ENCODE measurements at places on chromosomes 13 and 19.
A peak's percentile ranks its signal among the peaks of the same experiment; 100 is the strongest.

DNA sequence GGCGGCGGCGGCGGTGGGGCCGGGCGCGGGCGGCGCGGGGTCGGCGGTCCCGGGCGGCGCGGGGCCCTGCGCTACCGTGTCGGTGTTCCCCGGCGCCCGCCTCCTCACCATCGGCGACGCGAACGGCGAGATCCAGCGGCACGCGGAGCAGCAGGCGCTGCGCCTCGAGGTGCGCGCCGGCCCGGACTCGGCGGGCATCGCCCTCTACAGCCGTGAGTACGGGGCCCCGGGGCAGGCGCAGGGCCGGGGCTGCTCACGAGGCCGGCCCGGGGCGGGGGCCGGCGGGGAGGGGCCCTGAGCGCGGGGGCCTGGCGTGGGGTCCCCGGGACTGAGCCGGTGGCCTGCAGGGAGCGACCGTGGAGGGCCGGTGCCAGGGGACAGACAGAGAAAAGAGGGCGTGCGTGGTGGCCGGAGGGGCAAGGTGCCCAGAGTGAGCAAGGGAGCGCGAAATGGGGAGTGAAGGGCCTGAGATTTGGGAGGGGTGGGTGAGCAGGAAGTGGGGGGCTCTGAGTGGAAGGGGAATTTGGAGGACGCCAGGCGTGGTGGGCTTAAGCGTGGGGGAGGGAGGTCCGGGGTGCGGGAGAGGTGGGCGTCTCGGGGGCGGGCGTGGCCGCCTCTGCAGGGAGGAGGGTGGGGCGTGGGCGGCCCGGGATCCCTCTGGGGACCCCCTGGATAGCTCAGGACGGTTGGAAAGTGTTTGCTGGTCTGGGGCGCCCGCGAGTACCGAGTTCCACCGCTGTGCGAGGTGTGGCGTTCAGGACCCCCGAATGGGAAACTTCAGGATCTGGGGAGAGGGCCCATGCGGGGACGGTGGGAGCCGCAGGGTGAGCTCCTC, 575 bp downstream of the CARM1 start:
- peak; percentile 75 for DNase-seq

- no peak for DNase-seq
Observed at GRCh38 chr19:52658595-52658994, 20.4 kb upstream of the ZNF83 start.

DNA sequence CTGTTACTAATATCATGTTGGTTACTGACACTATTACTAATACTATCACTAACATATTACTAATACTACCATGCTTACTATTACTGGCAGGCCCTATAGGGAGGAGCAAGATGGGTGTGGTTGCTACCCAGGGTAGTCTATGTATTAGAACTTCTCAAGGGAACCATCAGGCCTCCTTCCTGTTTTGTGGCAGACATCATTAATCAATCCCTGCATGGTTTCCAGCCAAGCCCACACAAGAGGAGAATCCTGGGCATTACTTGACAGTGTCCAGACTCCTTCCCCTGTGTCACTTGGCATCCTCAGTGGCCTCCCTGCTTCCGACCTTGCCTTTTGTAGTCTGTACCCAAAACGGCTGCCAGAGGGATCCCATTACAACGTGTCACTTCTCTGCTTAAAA, 8.9 kb downstream of the HAS1 start:
- no peak for DNase-seq

DNA sequence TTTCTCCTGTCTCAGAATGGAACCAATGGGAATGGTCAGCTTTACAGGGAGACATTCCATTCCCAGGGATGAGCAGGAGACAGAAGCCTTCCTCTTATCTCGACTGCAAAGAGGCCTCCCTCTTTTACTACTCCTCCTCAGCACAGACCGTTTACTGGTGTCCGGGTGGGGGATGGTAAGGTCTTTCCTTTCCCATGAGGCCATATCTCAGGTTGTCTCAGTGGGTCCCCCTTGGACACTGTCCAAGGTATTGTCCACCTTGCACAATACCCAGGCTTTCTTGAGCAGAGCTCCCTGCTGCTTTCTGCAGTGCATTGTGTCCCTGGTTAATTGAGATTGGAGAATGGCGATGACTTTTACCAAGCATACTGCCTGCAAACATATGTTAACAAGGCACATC, 7.5 kb upstream of the ZNF808 start:
- DNase-seq: no peak

DNA sequence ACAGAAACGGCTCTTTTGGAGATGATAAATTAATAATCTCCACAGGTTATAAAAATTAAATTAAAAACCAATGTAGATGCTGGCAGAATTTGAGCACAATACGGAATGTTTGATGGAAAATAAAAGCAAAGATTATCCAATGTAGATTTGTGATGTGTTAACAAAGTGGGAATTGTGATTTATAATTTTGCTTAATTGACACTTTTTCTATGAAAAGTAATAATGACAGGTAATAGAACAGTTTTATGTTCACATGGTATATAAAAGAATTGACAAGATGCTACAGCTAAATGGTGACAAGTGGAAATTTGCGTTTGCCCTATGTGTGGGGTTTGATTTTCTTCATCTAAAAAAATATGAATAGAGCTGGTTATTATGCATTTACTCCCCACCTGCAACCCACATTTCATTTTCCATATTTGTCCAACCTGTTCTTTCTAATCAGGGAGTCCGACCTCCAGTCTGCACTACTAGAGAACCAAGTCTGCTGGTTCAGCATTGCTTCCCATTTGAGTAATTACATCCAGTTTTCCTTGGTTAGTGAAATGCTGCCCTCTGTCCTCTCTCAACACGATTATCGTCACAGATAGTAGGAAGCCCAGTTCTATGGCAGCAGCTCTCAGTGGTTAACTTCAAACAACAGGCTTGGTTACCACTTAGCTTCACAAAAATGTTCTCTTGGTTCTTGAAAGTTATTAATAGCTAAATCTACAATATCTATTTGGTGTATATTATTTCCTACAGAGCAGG, 61.4 kb upstream of the SLITRK1 start:
- no peak for DNase-seq

DNA sequence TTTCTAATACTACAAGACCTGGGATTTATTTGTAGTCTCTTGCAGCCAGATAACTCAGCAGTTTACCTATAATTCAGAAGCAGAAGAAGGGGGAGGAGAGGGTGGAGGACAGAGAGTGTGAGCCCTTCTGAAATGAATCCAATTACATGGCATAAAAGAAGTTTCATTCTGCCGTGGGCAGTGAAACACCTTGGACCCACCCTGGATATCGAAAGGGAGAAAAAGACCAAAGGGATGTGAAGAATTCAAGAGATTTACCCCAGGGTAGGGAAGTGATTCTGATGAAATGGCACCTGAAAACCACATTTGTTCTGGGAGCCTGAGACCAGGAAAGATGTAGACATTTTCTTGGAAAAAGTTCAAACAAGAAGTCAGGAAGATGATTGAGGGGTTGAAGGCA, 140.9 kb downstream of the NDFIP2 start:
- no peak for DNase-seq

- peak; percentile 73 for DNase-seq
Observed at GRCh38 chr13:74132776-74133656, 1.2 kb downstream of the KLF12 start.

GRCh38 chr19:39970425-39970674, 615 bp upstream of the PSMC4 start:
- no peak for DNase-seq

DNA sequence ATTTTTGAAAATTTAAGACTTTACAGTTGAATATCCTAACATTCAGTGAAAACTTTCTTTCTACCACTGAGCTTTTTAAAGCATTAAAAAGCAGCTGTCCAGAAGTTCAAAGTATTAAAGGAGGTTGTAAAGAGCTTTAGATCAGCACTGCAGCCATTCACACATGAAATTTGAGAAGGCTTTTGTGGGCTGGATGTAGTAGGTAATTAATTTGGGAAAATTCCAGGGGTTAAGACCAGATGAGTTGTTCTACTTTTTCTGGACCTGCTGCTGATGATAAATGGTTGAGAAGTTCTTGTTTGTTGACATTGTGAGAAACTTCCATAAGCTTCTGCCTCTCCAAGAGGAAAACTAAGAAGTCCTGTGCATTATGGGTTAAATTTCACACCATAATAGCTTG, 1779.6 kb upstream of the PRR20A start:
- DNase-seq: no peak

- DNase-seq: no peak
Observed at GRCh38 chr13:87426742-87427141, 244.4 kb upstream of the SLITRK5 start.

DNA sequence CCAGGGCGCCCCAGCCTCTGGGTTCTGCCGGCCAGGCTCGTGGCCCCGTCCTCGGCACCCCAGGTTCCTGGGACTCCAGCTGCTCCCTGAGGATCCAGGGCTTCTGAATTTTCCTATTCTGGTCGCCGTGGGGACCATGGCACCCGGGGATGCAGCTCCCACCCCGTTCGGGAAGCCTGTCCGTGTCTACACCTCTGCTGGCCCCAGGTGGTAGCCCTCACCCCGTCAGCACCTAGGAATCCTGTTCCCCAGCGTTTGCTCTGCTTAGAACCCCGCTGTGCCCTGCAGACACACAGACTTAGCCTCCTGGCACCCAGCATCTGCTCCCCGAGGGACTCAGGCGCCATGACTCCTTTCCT, 960 bp downstream of the PPFIA3 start:
- DNase-seq: peak; percentile 21

- no peak for DNase-seq
Observed at GRCh38 chr13:72383646-72384045, 343.8 kb downstream of the MZT1 start.

DNA sequence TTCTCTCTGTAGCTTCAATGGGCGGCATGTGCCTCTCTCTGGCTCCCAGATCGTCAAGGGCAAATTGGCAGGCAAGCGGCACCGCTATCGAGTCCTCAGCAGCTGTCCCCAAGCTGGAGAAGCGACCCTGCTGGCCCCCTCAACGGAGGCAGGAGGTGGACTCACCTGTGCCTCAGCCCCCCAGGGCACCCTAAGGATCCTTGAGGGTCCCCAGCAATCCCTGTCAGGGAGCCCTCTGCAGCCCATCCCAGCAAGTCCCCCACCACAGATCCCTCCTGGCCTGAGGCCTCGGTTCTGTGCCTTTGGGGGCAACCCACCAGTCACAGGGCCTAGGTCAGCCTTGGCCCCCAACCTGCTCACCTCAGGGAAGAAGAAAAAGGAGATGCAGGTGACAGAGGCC, 1.7 kb downstream of the POLR1G start:
- DNase-seq: no peak

GRCh38 chr13:25692099-25692498, 320.3 kb downstream of the ATP8A2 start:
- DNase-seq: peak; percentile 71

GRCh38 chr19:482186-483041, 13.9 kb upstream of the MADCAM1 start:
- DNase-seq: no peak

- no peak for DNase-seq
Observed at GRCh38 chr19:14678199-14678598, 3.6 kb upstream of the ADGRE3 start.

DNA sequence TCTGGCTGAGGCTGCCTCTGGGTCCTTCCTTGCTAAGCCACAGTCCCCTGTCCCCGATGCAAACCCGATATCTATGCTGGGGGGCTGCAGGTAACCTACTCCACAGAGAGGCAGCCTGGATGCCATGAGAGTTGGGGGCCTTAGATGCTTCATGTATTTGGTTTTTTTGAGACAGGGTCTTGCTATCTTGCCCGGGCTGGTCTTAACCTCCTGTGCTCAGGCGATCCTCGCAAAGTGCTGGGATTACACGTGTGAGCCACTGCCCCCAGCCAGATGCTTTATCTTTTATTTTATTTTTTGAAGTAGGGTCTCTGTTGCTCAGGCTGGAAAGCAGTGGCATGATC, 1.5 kb downstream of the ATCAY start:
- no peak for DNase-seq

- DNase-seq: no peak
Observed at GRCh38 chr13:99464441-99464949, 36.8 kb upstream of the TM9SF2 start.

GRCh38 chr13:65454403-65454802, 1775.7 kb downstream of the PCDH9 start:
- no peak for DNase-seq

DNA sequence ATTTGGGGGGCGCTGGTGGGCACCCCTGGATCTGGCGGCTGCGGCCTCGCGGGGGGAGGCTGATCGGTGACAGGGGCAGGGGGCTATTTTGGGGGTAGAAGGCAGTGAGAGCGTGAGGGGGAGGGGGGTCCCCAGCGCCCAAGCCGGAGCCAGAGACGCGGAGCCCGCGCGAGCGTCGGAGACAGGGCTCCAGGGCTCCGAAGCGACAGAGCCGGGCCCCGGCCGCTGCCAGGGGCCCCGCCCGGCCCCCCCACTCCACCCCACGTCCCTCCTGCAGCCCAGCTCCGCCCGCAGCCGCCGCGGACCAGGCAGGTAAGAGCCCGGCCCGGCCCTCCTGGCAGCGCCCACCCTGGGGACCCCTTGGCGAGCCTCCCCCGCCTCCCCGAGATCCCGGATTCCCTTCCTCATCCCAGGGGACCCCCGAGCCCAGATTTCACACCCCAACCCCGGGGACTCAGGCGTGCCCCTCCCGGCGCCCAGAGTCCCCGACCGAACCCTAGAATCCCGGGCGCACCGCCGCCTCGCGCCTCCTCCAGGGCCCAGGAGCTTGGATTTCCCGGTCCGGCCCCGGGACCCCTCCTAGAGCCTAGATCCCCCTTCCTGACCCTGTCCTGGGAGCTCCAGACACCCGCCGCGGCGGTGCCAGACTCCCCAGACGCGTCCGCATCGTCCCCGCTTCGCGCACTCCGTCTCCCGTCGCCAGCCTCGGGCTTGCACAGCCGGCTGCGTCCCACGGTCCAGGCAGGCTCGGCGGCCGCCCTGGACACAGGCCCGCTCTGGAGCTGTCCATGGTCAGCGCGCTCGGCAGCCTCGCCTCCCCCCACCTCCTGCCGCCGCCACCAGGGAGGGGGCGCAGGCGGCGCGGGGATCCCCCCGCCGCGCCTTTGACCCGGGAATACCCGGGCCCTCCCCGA, at the start of gene PPFIA3:
Gene PPFIA3 (plus strand): TSS at position 134 of the 914 bp plus-strand sequence. CDS start 8,330 bp downstream, outside the sequence.
- DNase-seq: peak; percentile 81

GRCh38 chr19:38597075-38597474, 20.7 kb downstream of the MAP4K1 start:
- DNase-seq: no peak

DNA sequence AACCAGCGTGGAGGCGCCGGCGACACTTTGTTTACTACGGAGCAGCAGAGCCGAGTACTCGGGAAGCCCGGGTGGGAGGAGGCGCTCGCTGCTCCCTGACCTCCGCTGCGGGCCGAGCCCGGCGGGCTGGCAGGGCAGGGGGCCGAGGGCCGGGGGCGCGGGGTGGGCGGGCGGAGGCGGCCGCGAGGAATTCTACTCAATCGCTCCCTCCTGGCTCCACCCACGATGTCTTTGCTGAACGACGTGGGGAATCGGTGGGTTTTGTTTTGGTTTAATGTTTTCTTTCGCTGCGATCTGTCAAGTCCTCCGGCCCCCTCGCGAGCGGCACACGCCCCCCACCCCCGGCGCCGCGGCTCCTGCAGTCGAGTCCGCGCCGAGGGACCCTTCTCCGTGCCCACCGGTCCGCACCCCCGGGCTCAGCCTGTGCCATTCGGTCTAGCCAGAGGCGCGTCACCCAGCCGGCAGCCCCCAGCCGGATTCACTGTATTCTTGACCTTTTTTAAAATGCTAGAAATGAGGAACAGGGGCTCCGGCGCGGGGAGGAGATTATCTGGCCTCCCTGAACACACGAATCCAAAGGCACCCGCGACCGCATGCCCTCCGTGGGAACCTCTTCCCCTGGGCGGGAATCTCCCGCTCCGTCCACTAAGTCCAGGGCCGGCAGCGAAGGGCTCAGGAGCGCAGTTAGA, 636 bp upstream of the FOXO1 start:
- DNase-seq: peak; percentile 59
